MG63 (cell line): ENCODE measurements at places on chromosomes 6 and 20. TPM values are rescaled to one million over a fixed set of nuclear protein-coding genes. Genes with fewer than 3 reads are reported as not detected.

GRCh38 chr20:52402950-52403349 lies 211.4 kb upstream of the ZFP64 start:
- no peak for DNase-seq

GRCh38 chr6:69370763-69371162 lies 426.0 kb downstream of the LMBRD1 start:
- no peak for DNase-seq

DNA sequence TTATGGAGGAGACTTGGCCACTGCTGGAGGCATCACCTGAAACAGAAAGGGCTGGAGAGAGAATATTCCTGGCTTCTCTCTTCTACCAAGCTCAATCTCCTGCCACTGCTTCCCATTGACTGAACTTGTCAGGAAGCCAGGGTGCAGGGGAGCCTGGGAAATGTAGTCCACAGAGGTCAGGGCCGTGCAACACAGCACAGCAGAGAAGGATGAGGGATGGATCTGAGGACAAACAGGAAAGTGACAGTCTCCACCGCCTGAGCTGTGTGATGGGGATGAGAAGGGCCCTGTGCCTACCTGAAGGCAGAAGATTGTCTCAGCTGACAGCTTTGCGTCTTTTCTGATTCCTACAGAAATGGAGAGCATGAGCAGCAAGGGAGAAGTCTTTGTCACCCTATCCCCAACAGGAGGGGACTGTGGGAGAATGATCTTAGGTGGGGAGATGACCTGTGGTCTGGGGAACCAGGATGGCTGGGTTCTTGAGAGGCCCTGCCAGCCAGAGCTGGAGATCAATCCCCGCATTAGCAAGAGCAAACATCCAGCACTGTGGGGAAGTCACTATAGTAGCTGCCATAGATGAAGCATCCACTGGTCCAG lies 114.2 kb downstream of the SNX5 start:
- DNase-seq, result peak; percentile 34

SNAP91 gene
- not detected in 2 replicates for total RNA-seq

SLC35D3 gene
- not detected in 2 replicates for total RNA-seq
